Activated CD4-positive, alpha-beta T cell treated with anti-CD3 and anti-CD28 coated beads, Interleukin-2, amount 10 ng/mL, durations not matched to agents 7 days and 5 days (primary cell): ENCODE measurements at places on chromosomes 3 and 15. TPM values are rescaled to one million over a fixed set of nuclear protein-coding genes. Genes with fewer than 3 reads are reported as not detected.

Gene MOBP
- total RNA-seq: not detected

Gene SERPINI2
- total RNA-seq: not detected

Gene SLC9A9
- total RNA-seq: 16.4 TPM

GRCh38 chr15:51448622-51449399, 107.4 kb downstream of the GLDN start:
- no peak overlapping the region for H3K27ac ChIP-seq
- no peak for DNase-seq
- no peaks in the 10 kb centered on the region for H3K27me3 ChIP-seq

- H3K27ac ChIP-seq: no peak overlapping the region
- H3K36me3 ChIP-seq: peaks cover 2% of the 10 kb centered on the region
- no peak overlapping the region for H3K4me3 ChIP-seq
- no peak for DNase-seq
- H3K4me1 ChIP-seq: peaks cover 45% of the 10 kb centered on the region
These were observed 322.7 kb downstream of the FOXP1 start for GRCh38 chr3:71260782-71261181.

GRCh38 chr15:81851757-81852156, 194.1 kb downstream of the MEX3B start:
- no peak overlapping the region for H3K4me3 ChIP-seq
- H3K27ac ChIP-seq: no peak overlapping the region
- H3K4me1 ChIP-seq: no peaks in the 10 kb centered on the region
- no peaks in the 10 kb centered on the region for H3K27me3 ChIP-seq

DNA sequence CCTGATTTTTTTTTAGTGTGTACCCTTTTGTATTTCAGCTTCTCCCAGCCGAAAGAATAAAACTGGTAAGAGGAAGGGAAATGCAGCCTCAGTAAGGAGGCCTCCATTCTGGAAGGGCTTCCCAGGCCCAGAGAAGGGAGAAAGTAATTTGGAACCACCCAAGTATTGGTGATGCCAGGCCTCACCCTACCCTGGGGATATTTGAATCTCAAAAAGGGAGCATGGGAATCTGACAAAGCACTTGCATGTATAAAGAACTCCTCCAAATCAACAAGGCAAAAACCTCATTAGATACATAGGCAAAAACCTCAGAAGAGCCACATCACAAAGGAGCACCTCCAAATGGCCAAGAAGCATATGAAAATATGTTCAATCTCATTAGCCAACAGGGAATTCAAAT, 68.8 kb upstream of the GLCE start:
- no peak overlapping the region for H3K27ac ChIP-seq
- H3K4me3 ChIP-seq: no peak overlapping the region
- H3K4me1 ChIP-seq: no peaks in the 10 kb centered on the region
- no peak for DNase-seq
- no peaks in the 10 kb centered on the region for H3K36me3 ChIP-seq
